ENCODE measurements at places on chromosomes 12 and 14. TPM values are rescaled to one million over a fixed set of nuclear protein-coding genes. Genes with fewer than 3 reads are reported as not detected.

DNA sequence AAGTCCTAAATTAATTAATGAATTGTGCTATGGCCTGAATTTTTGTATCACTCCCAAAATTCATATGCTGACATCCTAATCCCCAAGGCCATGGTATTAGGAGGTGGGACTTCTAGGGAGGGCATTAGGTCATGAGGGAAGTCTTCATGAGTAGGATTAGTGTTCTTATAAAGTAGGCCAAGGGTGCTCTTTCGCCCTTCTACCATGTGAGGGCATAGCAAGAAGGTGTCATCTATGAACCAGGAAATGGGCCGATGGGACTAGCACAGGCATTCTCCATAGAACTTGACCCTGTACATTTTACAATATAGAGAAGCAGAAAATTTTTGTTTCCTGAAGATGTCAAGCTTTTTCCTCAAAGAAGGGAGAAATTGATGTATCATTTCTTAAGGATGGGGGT, 12.5 kb downstream of the SYT10 start:
- DNase-seq = no peak
- no peaks in the 10 kb centered on the region for H3K4me1 ChIP-seq
- no peak overlapping the region for H3K27ac ChIP-seq
- no peaks in the 10 kb centered on the region for H3K27me3 ChIP-seq

The PTPRQ gene
- 3.3 TPM for total RNA-seq

The CCDC85C gene
- total RNA-seq = 2.7 TPM

The ACSS3 gene
- 78.1 TPM for total RNA-seq

The CABP1 gene
- total RNA-seq = 0.21 TPM

GRCh38 chr12:95970905-95971304, 25.2 kb downstream of the HAL start:
- no peaks in the 10 kb centered on the region for H3K4me1 ChIP-seq
- no peak overlapping the region for H3K27ac ChIP-seq
- no peak for DNase-seq
- H3K4me3 ChIP-seq = no peak overlapping the region
- no peaks in the 10 kb centered on the region for H3K27me3 ChIP-seq

Data from tibial nerve (tissue), 4 donors.